Activated naive CD8-positive, alpha-beta T cell treated with anti-CD3 and anti-CD28 coated beads, Interleukin-2, amount 10 ng/mL, durations not matched to agents 7 days and 5 days (primary cell): ENCODE measurements at places on chromosomes 2 and 18.
A peak's percentile ranks its signal among the peaks of the same experiment; 100 is the strongest.

GRCh38 chr2:43082111-43082894, 144.1 kb downstream of the ZFP36L2 start:
- no peaks in the 10 kb centered on the region for H3K36me3 ChIP-seq
- H3K4me3 ChIP-seq = no peak overlapping the region
- no peak for DNase-seq
- H3K4me1 ChIP-seq = peaks cover 8% of the 10 kb centered on the region
- no peaks in the 10 kb centered on the region for H3K27me3 ChIP-seq

DNA sequence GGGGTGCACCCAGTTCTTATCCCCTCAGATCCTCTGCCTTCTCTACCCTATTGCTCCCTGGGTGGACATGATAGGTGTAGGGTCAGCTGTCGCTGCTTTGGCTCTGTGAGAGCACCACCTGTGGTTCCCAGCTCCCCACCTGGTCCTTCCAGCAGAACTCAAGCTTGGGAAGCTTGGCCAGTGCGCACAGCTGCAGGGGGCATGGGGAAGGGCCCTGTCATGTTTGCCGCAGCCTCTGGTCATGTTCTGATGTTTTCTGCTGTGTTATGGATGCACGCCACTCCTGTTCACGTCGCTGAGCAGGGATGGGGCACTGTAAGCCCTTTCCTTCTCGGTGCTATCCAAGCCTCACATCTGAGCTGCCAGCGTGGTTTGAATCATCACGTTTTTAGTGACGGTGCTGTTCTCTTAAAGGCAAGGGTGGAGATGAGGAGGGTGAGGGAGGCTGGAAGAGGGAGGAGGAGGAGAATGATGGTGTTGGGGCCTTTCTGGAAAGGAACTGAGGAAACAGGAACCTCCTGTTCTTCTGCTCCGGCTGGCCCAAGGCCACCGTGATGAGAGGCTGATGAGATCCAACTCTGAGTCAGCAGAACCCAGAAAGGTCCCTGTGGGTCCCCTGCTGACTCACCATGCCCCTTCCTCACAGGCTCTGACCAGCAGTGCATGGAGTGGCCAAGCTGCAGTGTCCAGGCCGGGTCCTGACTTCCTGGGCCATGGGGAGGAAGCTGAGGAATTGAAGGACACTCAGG, 78.0 kb downstream of the LIPG start:
- H3K4me3 ChIP-seq = no peak overlapping the region
- peaks cover 3% of the 10 kb centered on the region for H3K36me3 ChIP-seq
- H3K27me3 ChIP-seq = peaks cover 10% of the 10 kb centered on the region
- DNase-seq = no peak
- H3K27ac ChIP-seq = no peak overlapping the region

DNA sequence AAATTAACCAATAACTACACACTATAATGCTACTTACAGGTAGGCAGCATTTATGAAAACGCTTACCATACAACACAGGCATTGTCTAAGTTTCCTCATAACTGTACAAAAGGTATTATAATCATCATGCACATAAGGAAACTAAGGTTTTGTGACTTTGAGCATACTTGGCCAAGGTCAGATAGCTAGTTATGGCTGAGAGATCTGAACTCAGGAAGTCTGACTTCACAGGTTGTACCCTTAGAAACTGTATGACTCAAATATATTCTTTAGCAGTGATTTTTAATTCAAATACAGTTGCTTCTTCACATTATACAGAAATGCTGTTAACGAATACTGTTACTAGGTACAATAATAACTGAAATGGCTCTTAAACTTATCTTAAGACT, 89.3 kb downstream of the TRIP12 start:
- H3K27me3 ChIP-seq = no peaks in the 10 kb centered on the region
- no peak overlapping the region for H3K27ac ChIP-seq
- DNase-seq = no peak
- peaks cover 39% of the 10 kb centered on the region for H3K36me3 ChIP-seq
- no peak overlapping the region for H3K4me3 ChIP-seq
- H3K4me1 ChIP-seq = peaks cover 32% of the 10 kb centered on the region

- no peaks in the 10 kb centered on the region for H3K27me3 ChIP-seq
- DNase-seq = no peak
- H3K4me1 ChIP-seq = peaks cover 66% of the 10 kb centered on the region
- H3K4me3 ChIP-seq = peak overlapping the region; percentile 76
These were observed 133.5 kb downstream of the SPTBN1 start for GRCh38 chr2:54589340-54590215.

- no peak overlapping the region for H3K4me3 ChIP-seq
- DNase-seq = no peak
- H3K27ac ChIP-seq = no peak overlapping the region
- no peaks in the 10 kb centered on the region for H3K27me3 ChIP-seq
- no peaks in the 10 kb centered on the region for H3K4me1 ChIP-seq
- H3K36me3 ChIP-seq = no peaks in the 10 kb centered on the region
These were observed 102.4 kb upstream of the SCN1A start for GRCh38 chr2:166230024-166230723.
